NCI-H1048 (cell line): ENCODE measurements at places on chromosomes 3 and 15.

DNA sequence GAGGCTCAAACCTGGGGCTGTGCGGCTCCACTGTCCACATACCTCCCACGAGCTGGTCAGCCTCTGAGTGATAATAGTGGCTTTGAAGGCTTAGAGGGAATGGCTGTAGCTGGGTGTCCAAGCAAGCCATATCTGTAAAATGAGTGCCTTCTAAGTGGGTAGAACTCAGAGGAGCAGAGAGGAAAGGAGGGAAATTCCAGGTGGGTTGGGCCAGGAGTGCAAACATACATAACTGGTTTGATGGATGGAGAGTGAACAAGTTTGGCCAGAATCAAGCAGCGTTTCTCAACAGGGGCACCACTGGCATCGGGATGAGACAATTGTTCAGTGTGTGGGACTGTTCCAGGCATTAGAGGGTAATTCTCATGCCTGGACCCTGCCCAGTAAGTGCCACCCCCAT lies 91.1 kb downstream of the ASB7 start:
- DNase-seq: no peak

- no peak for DNase-seq
Measured at GRCh38 chr3:64541803-64542202, 146.0 kb downstream of the ADAMTS9 start.

- DNase-seq: no peak
Measured at GRCh38 chr3:123819949-123820348, 64.2 kb downstream of the MYLK start.

- no peak for DNase-seq
Measured at GRCh38 chr15:82870727-82871320, 61.4 kb downstream of the WHAMM start.

GRCh38 chr15:57436961-57437360 lies 60.7 kb downstream of the CGNL1 start:
- DNase-seq: no peak

- DNase-seq: no peak
Measured at GRCh38 chr15:93071469-93071936, 17.5 kb downstream of the RGMA start.

DNA sequence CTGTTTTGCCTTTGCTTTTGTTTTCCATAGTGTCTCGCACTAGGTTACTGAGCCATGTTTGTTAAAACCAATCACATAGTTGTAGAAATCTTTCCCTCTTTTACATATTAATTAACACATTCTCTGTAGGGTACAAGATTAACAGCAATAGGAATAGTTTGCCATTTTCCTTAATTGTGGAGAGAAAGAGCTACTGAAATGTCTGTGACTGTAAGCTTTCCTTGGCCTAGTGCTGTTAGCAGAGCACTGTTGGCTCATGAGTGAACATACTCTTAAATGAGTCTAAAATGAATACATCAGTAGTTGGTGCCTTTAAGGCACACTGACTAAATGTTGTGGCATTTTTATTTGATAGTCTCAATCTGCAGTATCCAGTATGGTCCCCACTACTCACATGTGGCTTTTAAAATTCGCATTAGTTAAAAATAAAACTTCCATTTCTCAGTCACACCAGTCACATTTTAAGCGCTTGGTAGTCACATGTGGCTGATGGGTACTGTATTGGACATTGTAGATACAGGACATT lies 28.2 kb downstream of the CHD2 start:
- no peak for DNase-seq

GRCh38 chr3:73624017-73624820 lies 522 bp downstream of the PDZRN3 start:
- DNase-seq: no peak

- no peak for DNase-seq
Measured at GRCh38 chr3:16769525-16769924, 115.2 kb upstream of the PLCL2 start.

GRCh38 chr3:37531066-37531720 lies 330.5 kb upstream of the CTDSPL start:
- DNase-seq: no peak

DNA sequence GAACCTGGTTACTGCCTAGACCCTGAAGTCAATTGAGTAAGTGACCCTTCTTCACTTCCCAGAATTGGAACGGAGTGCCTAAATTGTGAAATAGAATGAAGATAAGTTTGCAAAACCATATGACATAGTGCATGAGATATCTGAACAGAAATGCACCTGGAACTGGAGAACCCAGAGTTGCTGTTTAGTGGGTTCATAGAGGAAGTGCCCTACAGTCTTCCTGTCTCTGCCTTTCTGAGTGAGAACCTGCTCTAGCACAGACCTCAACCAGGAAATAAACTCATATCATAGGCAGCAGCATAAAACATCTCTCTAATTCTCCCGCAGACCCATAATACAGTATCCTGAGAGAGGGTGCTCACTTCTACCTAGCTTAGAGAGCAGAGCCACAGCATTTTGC lies 82.9 kb downstream of the EOMES start:
- DNase-seq: no peak

DNA sequence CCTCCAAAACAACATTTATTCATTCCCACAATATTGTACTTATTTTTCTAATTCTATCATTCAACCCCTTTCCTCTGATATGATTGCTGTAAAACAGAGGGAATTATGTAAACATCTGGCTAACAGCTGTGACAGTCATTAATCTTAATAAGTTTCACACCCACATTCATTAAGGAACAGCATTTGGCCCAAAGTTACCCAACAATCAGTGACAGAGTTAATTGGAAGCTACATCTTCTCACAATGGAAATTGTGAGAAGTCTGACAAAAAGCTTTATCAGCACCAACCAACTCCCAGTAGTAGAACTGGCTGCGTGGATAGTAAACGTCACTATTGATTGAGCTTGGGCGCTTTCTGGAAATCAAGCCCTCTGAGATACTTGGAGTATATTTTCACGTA lies 165.8 kb upstream of the SLC24A5 start:
- no peak for DNase-seq

- no peak for DNase-seq
Measured at GRCh38 chr15:69903470-69904469, 193.9 kb downstream of the TLE3 start.

- DNase-seq: no peak
Measured at GRCh38 chr3:151226825-151227224, 23.8 kb upstream of the GPR171 start.

- DNase-seq: no peak
Measured at GRCh38 chr3:123347691-123348264, 101.1 kb downstream of the ADCY5 start.

DNA sequence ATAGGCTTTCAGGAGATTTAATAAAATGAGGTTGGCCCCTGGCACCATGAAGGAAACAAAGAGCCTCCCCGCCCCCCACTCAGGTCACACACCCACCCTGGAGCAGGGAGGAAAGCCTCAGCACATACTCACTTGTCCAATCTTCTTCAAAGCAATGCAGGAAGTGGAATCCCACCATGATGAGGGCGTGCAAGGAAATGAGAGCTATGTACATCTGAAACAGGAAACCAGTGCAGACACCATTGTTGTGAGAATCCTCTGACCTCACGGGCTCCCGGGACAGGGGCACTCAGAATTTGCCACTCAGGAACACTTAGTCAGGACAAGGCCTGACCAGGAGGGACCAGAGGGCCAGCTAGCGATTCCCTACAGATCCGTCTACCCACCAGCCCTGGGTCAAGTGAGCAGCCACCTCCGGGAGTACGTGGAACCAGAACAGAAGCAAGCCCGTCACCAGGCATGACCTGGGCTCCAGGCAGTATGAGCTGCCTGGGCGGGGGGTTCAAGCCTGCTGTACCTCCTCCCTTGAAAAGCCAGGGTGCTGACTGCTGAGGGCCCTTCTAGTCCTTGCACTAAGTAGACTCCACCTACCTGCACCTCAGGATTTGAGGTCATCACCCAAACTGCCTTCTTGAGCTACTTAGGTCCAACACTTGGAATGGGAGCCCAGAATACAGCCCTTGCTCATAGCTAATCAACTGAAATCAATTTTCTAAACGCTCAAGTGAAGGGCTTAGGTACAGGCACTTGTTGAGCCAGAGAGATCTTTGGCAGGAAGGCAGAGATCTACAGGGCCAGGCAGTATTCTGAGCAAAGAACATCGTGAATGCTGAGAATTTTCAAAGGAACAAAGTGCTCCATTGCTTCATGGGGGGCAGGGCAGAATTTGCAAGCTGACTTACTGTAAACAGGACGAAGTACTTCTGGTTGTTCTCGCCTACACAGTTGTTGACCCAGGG lies 42.7 kb downstream of the ZDHHC3 start:
- DNase-seq: no peak

DNA sequence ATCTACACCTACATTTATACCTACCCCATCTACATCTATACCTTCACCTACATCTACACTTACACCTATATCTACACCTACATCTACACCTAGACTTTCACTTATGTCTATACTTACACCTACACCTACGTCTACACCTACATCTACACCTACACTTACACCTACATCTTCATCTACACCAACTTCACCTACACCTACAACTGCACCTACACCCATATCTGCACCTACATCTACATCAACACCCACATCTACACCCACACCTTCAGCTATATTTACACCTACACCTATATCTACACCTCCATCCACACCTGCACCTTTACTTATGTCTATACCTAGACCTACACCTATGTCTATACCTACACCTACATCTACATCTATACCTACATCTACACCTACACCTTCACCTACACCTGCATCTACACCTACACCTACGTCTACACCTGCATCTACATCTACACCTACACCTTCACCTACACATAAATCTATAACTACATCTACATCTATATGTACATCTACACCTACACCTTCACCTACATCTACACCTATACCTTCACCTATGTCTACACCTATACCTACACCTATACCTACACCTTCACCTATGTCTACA lies 30.9 kb upstream of the PRR23E start:
- no peak for DNase-seq

DNA sequence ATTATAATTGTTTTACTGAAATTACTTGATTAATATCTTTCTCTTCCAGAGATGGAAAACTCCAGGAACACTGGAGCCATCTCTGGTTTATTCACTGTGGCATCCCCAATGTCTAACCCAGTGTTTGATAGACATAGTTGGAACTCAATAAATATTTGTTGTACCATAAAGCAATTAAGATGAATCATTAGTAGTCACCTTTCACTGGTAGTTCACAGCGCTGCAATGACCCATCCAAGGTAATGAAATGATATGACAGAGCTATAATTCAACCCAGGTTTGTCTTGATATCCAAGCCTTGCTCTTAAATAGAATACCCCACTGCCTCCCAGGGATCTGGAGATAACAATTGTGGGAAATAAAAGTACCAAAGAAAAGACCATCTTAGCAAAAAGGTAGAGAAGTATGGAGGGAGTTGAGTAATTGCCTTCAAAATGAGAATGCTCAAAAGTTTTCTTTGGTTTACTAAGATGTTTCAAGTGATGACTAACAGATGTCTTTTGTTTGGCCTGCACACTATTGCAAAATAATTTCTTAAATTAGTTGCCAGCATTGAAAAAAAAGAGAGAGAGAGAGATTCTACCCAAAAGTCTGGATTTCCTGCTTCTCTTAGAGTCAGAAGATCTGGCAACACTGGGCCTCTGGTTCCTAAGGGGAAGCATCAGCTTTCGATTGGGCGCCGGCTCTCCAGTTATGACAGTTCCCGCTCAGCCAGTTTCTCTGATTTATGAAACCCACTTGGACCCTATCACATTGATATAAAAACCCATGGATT lies 348.5 kb downstream of the ERC2 start:
- no peak for DNase-seq

- no peak for DNase-seq
Measured at GRCh38 chr3:13347390-13347950, 72.7 kb downstream of the NUP210 start.

DNA sequence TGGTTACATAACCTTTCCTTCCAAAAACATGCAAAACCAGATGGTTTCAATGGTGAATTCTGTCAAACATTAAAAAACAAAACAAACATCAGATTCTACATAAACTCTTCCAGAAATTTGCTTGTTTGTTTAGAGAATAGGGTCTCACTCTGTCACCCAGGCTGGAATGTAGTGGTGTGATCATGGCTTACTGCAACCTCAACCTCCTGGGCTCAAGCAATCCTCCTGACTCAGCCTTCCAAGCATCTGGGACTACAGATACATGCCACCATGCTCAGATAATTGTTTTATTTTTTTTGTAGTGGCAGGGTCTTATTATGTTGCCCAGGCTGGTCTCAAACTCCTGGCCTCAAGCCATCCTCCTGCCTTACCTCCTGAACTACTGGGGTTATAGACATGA lies 36.1 kb downstream of the FBXL2 start:
- no peak for DNase-seq

DNA sequence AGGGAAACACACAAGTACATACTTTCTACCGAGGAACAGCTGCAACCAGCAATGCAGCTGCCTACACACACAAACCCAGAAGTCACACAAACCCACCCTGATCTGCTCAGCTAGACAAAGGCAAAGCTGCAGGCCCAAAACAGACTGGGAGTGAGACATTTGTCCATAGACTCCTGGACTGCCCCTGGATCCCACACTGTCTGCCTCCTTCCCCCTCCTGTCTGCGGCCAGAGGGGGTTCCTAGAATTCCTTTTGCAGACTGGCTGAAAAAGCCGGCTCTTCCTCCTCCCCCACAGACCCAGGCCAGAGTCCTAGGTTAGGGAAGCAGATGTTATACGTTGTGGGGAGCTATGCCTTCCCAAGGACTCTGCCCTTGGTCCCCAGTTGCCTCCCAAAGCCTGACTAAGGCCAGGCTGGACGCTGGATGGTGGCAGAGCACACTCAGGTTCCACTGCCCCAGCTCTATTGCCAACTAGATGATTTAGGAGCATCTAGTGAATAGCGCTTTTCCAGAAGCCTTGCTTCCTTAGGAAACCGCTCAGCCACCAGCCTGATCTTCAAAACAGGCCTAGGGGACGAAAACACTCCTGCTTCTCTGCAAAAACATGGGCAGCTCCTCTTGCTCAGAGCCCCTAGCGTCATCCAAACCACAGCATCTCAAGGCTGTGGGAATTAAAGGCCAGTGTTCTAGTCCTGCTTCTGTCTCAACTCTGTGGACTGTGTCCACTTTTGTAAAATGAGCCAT lies 37.4 kb upstream of the CILP start:
- no peak for DNase-seq

GRCh38 chr3:138799822-138800221 lies 34.9 kb downstream of the PIK3CB start:
- DNase-seq: no peak

- DNase-seq: peak; percentile 60
Measured at GRCh38 chr15:88454867-88455810, 12.0 kb downstream of the MRPL46 start.

- no peak for DNase-seq
Measured at GRCh38 chr3:73561494-73561893, 63.2 kb downstream of the PDZRN3 start.
